Natural killer cell treated with Interleukin-12 subunit alpha and Interleukin-12 subunit beta and Interleukin-15 and Interleukin-18, amount 100 ng/mL, for 72 hours (primary cell): ENCODE measurements at places on chromosomes 4 and X. TPM values are rescaled to one million over a fixed set of nuclear protein-coding genes. Genes with fewer than 3 reads are reported as not detected.
A peak's percentile ranks its signal among the peaks of the same experiment; 100 is the strongest.

DNA sequence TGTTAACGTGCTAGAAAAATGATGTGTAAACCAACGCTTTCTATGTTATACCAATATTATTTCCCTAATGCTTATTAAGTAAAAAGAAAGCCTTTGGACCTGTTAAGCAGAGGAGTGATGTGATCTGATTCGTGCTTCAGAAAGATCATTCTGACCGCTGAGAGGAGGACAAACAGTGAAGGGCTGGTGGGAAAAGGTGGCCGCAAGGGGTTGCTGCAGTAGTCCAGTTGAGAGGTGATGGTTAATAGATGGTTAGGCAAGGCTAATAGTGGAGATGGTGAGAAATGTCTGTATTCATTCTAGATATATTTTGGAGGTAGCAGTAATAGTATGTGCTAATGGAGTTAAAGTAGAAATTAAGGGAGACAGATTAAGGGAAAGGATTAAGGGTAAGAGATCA is 12.9 kb upstream of the VGLL1 start:
- DNase-seq, result no peak
- H3K27me3 ChIP-seq, result peaks cover 8% of the 10 kb centered on the region
- no peak overlapping the region for H3K4me3 ChIP-seq
- H3K4me1 ChIP-seq, result no peaks in the 10 kb centered on the region
- H3K36me3 ChIP-seq, result no peaks in the 10 kb centered on the region
- H3K27ac ChIP-seq, result no peak overlapping the region

The FABP2 gene
- not detected for total RNA-seq

The FGD1 gene
- not detected for total RNA-seq

DNA sequence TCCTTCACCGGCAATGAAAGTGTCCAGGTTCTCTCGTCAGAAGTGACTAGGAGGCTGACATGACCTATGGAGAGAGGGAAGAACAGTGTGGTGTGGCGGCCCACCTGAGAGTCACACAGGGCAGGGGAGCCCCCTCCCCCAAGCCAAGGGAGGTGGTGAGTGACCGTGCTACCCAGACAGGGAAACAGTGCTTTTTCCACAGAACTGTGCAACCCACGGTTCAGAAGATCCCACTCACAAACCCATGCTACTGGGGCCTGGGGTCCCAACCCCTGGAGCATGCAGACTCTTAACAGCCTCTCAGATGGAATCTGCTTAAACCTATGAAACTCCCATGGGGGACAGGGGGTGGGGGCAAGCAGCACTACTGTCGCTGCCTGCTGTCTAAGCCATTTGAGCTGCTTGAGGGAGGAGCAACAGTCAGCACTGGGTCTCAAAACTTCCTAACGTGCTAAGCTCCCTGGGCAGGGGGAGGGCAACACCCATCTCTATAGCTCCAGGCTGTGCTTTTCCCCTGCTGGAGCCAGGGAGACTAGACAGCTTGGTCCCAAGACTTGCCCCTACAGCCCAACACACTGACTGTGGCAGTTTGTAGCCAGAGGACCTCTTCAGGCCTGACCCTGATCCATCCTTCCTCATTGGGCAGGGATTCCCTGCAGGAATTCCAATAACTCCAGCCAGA is 850.4 kb upstream of the AADAT start:
- no peak overlapping the region for H3K27ac ChIP-seq
- H3K4me3 ChIP-seq, result no peak overlapping the region
- peaks cover 14% of the 10 kb centered on the region for H3K36me3 ChIP-seq

- no peaks in the 10 kb centered on the region for H3K4me1 ChIP-seq
- no peaks in the 10 kb centered on the region for H3K27me3 ChIP-seq
- no peaks in the 10 kb centered on the region for H3K36me3 ChIP-seq
- no peak overlapping the region for H3K27ac ChIP-seq
- no peak for DNase-seq
- no peak overlapping the region for H3K4me3 ChIP-seq
Observed at GRCh38 chr4:121246698-121247097, 82.6 kb upstream of the TNIP3 start.

GRCh38 chr4:84870398-84871163 is 95.9 kb downstream of the WDFY3 start:
- H3K36me3 ChIP-seq, result no peaks in the 10 kb centered on the region
- H3K27me3 ChIP-seq, result no peaks in the 10 kb centered on the region
- H3K27ac ChIP-seq, result no peak overlapping the region
- no peak overlapping the region for H3K4me3 ChIP-seq
- DNase-seq, result no peak
- H3K4me1 ChIP-seq, result no peaks in the 10 kb centered on the region

DNA sequence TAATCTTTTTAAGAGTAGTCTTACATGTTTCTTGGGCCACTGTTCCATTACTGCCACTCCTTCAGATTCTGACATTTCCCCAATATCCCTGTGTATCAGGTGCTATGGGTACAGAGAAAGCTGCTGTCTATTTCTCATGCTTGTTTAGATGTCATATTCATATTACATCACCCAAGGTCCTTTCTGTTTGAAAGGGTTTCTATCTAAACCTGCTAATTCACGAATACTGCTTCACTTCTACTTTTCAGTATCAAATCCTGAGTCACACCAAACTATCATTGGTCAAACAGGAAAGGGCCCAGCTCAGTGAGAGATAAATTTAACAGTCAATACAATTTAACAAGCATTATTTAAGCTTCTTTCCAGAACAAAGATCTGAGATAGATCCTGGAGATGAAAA is 241.4 kb downstream of the UGT8 start:
- no peaks in the 10 kb centered on the region for H3K4me1 ChIP-seq
- DNase-seq, result no peak

DNA sequence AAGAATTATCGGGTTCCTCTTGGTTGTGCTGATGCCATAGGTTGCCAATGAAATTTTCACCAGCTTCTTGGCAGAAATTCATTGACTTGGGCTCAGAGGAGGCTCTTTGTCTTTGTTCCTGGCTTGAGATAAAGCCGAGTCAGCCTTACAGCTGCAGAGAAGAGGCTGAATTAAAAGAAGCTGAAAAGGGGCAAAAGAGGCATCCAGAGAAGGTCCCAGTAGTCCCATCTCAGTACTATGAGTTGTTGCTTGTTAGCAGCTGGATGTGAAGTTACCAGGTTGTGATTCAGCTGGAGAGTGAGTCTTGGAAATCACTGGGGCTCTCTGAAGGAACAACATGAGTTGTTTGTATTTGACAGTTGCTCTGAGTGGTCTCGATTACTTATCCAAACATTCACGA is 59.7 kb downstream of the SMAD1 start:
- no peak overlapping the region for H3K4me3 ChIP-seq
- H3K36me3 ChIP-seq, result no peaks in the 10 kb centered on the region

GRCh38 chr4:172220679-172221078 is 407.5 kb downstream of the GALNTL6 start:
- no peak for DNase-seq
- H3K27me3 ChIP-seq, result no peaks in the 10 kb centered on the region
- no peaks in the 10 kb centered on the region for H3K4me1 ChIP-seq
- H3K4me3 ChIP-seq, result no peak overlapping the region

- no peaks in the 10 kb centered on the region for H3K36me3 ChIP-seq
- no peak for DNase-seq
- no peak overlapping the region for H3K4me3 ChIP-seq
- H3K27me3 ChIP-seq, result no peaks in the 10 kb centered on the region
Observed at GRCh38 chrX:35439692-35440091, 358.4 kb upstream of the MAGEB16 start.

- DNase-seq, result no peak
- H3K36me3 ChIP-seq, result peaks cover 6% of the 10 kb centered on the region
- peaks cover 34% of the 10 kb centered on the region for H3K27me3 ChIP-seq
- H3K4me1 ChIP-seq, result no peaks in the 10 kb centered on the region
- no peak overlapping the region for H3K4me3 ChIP-seq
- no peak overlapping the region for H3K27ac ChIP-seq
Observed at GRCh38 chrX:56498756-56499155, 64.7 kb upstream of the UBQLN2 start.

DNA sequence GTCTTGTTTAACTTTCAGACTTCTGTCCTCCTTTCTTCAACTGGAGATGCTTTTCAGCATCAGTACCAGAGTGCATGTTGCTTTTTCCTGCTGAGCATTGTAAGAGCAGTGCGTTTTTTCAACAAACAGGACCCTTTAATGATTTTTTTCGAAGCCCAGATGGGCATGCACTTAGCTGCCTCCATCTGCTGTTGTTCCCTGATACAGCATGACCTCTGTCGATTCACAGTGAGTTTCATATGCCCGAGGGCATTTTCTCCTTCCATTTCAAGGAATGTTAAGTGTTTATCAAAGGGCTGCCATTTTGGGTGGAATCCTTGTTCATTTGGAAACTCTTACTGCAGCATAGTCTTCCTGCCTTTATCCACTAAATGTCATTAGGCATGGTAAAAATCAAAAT is 428.6 kb downstream of the DTHD1 start:
- H3K4me1 ChIP-seq, result no peaks in the 10 kb centered on the region
- no peak overlapping the region for H3K4me3 ChIP-seq
- H3K27me3 ChIP-seq, result no peaks in the 10 kb centered on the region
- no peak overlapping the region for H3K27ac ChIP-seq
- H3K36me3 ChIP-seq, result no peaks in the 10 kb centered on the region

- H3K27ac ChIP-seq, result peak overlapping the region; percentile 90
- H3K4me1 ChIP-seq, result peaks cover 32% of the 10 kb centered on the region
- H3K27me3 ChIP-seq, result no peaks in the 10 kb centered on the region
- H3K4me3 ChIP-seq, result peak overlapping the region; percentile 94
Observed at GRCh38 chr4:102759831-102760644, 730 bp downstream of the MANBA start.

GRCh38 chr4:2286904-2287593 is 25.1 kb upstream of the MXD4 start:
- no peak overlapping the region for H3K4me3 ChIP-seq
- no peaks in the 10 kb centered on the region for H3K36me3 ChIP-seq
- peak; percentile 51 for DNase-seq
- no peak overlapping the region for H3K27ac ChIP-seq
- H3K4me1 ChIP-seq, result peaks cover 25% of the 10 kb centered on the region

The SCLT1 gene
- total RNA-seq, result 38.0 TPM

GRCh38 chrX:115642895-115643530 is 82.0 kb downstream of the PLS3 start:
- no peak overlapping the region for H3K27ac ChIP-seq
- H3K4me1 ChIP-seq, result no peaks in the 10 kb centered on the region
- no peak for DNase-seq
- H3K27me3 ChIP-seq, result peaks cover 14% of the 10 kb centered on the region
